SK-N-SH (cell line): ENCODE measurements at places on chromosomes 13 and 19.

DNA sequence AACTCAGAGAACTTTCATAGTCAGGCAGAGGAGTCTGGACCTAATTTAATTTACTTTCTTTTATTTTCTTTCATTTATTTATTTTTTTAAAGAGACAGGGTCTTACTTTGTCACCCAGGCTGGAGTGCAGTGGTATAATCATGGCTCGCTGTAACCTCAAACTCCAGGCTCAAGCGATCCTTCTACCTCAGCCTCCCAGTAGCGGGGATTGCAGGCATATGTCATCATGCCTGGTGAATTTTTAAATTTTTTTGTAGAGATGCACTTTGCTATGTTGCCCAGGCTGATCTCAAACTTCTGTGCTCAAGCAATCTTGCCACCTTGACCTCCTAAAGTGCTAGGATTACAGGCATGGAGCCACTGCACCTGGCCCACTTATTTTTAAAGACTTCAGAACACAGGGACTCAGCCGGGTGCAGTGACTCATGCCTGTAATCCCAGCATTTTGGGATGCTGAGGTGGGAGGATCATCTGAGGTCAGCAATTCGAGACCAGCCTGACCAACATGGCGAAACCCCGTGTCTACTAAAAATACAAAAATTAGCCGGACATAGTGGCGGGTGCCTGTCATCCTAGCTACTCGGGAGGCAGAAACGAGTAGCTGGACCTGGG is 50.6 kb downstream of the KLF5 start:
- DNase-seq = no peak

GRCh38 chr19:1128106-1128505 is 24.3 kb downstream of the GPX4 start:
- no peak for DNase-seq

- no peak for DNase-seq
Observed at GRCh38 chr13:46797501-46798237, 708 bp upstream of the ESD start.

- DNase-seq = no peak
Observed at GRCh38 chr13:22405891-22406290, 735.0 kb downstream of the FGF9 start.

- no peak for DNase-seq
Observed at GRCh38 chr19:8255426-8256125, 46.4 kb downstream of the CERS4 start.

DNA sequence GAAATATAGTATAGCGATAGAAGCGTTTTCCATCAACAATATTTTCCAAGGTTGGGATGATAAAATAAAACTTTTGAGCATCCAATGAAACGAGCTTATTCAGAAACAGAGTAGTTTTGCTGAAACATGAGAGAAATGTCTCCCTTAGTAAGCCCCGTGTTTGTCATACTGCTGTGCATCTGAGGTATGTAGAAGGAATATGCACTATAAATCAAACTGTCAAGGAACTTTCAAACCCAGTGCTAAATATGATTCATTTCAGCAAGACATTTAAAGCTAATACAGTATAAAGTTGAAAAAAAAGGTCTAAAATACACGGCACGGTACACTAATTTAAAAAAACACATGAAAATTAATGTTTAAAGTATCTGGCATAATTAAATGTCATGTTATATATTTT is 546.2 kb downstream of the SLITRK5 start:
- no peak for DNase-seq

DNA sequence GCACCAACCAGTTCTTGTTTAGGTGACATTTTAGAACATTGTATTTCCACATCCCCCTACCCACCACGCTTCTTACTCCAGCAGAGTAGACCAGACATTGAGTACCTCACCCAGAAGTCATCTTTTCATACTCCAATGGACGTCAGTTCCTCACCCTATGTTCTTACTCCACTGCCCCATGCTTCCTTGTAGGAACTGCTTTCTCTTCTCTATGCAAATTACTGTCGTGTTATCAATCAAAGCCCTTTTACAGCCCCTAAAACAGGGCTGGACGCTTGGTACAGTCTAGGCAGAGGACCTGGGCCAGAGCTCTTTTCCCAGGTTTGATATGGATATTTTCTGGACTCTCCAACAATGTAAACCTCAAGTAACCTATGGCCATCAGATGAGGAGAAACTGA is 58.2 kb downstream of the USP12 start:
- DNase-seq = no peak

GRCh38 chr13:28707629-28708427 is 10.9 kb downstream of the SLC46A3 start:
- no peak for DNase-seq

DNA sequence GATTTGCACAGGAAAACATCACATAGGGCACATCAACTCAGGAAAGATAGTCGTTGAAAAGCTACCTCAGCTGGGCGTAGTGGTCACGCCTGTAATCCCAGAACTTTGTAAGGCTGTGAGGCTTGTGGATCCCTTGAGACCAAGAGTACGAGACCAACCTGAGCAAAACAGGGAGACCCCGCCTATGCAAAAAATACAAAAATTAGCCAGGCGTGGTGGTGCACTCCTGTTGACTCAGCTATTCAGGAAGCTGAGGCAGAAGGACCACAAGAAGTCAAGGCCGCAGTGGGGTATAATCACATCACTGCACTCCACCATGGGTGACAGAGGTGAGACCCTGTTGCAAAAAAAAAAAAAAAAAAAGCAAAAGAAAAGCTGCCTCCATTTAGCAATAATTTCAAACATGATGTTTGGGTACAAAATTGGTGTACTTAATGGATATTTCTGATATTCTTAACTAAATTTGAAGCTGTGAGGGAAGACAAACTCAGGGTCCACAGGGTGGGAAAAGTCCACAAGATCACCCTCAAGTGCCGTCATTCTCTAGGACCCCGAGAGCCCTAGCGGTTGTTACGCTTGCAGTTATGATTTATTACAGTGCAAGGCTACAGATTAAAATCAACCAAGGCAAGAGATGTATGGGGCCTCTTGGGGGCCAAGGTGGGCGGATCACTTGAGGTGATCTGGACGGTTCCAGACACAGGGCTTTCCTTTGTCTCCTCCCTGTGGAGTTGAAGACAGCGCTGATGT is 42.5 kb upstream of the LDLR start:
- no peak for DNase-seq

DNA sequence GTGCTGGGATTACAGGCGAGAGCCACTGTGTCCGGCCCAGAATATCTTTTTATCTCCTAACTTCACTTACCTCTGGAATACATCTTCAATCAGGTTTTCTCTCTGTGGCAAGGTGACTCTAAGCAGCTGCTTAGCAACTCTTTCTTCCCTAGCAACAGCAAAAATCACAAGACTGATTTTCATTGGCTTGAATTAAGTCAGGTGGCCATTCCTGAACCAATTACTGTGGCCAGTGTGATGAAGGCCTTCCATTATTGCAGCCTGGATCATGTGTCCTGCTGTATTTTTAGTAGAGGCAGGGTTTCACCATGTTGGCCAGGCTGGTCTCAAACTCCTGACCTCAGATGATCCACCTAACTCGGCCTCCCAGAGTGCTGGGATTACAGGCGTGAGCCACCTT is 9.0 kb upstream of the LTBP4 start:
- DNase-seq = peak; percentile 58

GRCh38 chr13:79427883-79428282 is 21.8 kb upstream of the RBM26 start:
- DNase-seq = no peak

DNA sequence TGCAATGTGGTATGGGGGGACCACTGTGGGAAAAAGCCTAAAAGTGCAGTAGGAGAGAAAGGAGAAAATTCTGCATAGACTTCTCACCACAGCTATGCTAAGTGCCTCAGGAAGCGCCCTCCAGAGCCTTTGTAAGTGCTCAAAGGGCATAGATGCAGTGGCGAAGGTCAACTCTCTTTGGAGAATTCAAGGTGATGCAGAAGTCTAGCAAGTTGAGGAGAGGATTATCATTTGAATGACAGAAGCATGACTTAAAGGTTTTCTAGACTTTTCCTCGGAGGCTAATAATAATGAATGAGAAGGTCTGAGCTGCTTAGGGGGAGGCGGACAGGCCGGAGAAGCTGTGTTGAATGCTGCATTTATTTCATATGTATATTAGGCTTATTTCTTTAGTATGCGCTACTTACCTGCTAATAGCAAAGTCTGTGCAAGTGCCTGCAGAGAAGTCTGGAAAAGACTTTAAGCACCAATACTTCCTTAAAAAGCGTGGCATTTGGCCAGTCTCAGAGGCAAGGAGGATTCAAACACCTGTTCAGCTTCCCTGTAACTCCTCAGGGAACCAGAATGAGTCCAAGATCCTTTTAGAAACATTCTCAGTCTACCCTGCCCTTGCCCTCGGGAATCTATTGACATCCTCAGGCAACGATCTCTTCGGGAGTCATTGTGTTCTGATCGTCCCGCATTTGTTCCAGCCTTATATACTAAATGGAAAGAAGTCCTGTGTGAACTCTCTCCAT is 56.2 kb downstream of the FLT1 start:
- no peak for DNase-seq

DNA sequence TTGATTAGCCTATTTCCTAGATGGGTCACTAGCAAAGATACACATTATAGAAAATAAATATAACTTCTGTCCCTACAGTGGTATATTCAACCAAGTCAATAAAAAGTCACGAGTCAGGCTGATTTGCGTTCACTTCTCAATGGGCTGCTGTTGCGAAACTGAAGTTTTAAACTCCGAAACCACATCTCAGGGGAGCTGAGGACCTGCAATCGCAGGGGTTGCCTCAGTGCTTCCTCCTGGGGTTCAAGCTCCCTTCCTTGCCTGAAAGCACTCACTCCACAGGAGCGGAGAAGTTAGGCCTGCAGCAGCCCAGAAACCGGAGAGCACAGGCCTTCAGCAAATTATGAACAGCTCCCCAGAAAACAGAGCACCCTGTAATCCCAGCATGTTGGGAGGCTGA is 39.6 kb downstream of the RAB20 start:
- DNase-seq = no peak

DNA sequence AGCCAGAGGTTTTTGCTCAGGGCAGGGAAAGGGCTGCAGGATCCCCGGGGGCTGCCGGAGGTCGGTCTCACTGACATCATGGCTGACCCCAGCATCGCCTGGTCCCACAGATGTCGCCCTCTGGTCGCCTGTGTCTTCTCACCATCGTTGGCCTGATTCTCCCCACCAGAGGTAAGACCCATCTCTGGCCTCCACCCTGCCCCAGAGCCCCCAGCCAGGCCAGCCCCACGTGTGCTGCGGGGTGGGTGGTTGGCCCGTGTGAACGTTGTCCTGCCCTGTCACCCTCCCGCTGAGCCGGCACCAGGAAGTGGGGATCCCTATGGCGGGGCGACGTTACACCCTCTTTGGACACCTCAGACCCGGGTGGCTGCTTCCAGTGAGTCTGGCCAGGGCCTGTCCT is 906 bp downstream of the FXYD5 start:
- DNase-seq = no peak

GRCh38 chr19:37979547-37980082 is 72.6 kb downstream of the SIPA1L3 start:
- peak; percentile 28 for DNase-seq

DNA sequence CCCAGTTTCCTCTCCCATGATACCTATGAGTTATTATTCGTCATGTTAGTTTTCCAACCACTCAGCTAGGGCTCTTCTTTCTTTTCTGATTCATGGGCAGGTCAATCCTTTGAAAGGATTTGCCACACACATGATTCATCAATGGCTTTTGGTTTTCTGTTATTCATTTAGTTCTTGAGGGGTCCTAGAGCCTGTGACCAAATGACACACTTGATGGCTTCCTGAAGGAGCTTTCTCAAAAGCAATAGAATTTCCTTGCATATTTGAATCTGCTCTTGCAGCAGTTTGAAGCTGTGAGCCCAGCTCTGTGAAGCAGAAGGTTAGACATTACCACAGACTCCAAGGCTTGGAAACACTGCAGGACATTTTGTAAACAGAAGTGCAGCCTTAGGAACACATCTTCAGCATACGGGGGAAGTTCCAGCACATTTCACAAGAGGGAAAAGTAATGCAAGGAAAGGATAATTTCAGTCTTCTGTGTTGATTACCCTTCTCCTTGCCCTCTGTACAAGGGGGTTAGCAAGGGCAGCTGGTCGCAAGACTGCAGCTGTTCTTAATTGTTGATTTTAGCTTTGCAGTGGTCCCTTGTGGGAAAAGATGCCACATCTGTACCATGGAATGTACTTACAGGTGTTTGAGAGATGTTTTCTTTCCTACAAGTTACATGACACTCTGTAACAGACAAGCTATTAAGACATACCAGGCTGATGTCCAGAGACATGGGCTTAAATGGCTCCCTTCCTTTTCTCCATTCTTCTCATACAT is 338.6 kb downstream of the KCNRG start:
- no peak for DNase-seq
